Subcutaneous adipose tissue (tissue), 4 donors: ENCODE measurements at places on chromosomes 7 and 10. TPM values are rescaled to one million over a fixed set of nuclear protein-coding genes. Genes with fewer than 3 reads are reported as not detected.

The ACSM6 gene
- total RNA-seq: not detected

The JCAD gene
- total RNA-seq: 52.2 TPM

The FAM107B gene
- 31.5 TPM for total RNA-seq

The GBX1 gene
- not detected for total RNA-seq

The NCF1 gene
- total RNA-seq: 2.9 TPM

The ITGA8 gene
- total RNA-seq: 0.33 TPM

The SLC16A9 gene
- 0.17 TPM for total RNA-seq

The KIF20B gene
- 4.1 TPM for total RNA-seq

The OR6V1 gene
- total RNA-seq: not detected

The CYP17A1 gene
- not detected for total RNA-seq

The FAM170B gene
- total RNA-seq: not detected

The OIT3 gene
- total RNA-seq: not detected

The ACTL6B gene
- total RNA-seq: not detected

The MKI67 gene
- total RNA-seq: 5.7 TPM

The ENTPD1 gene
- 28.7 TPM for total RNA-seq

The HMX2 gene
- not detected for total RNA-seq

The TBC1D12 gene
- 19.0 TPM for total RNA-seq

The CYCS gene
- 13.0 TPM for total RNA-seq

The CFAP43 gene
- not detected for total RNA-seq

The SEMA3E gene
- total RNA-seq: 1.5 TPM

The TBRG4 gene
- total RNA-seq: 47.5 TPM

The PDCD11 gene
- 13.6 TPM for total RNA-seq

The ATAD1 gene
- 36.1 TPM for total RNA-seq

The ACBD7 gene
- 0.85 TPM for total RNA-seq

The FAM131B gene
- 2.4 TPM for total RNA-seq

The TMEM196 gene
- not detected for total RNA-seq
